ENCODE measurements at places on chromosomes 6 and 20.
A peak's percentile ranks its signal among the peaks of the same experiment; 100 is the strongest.

DNA sequence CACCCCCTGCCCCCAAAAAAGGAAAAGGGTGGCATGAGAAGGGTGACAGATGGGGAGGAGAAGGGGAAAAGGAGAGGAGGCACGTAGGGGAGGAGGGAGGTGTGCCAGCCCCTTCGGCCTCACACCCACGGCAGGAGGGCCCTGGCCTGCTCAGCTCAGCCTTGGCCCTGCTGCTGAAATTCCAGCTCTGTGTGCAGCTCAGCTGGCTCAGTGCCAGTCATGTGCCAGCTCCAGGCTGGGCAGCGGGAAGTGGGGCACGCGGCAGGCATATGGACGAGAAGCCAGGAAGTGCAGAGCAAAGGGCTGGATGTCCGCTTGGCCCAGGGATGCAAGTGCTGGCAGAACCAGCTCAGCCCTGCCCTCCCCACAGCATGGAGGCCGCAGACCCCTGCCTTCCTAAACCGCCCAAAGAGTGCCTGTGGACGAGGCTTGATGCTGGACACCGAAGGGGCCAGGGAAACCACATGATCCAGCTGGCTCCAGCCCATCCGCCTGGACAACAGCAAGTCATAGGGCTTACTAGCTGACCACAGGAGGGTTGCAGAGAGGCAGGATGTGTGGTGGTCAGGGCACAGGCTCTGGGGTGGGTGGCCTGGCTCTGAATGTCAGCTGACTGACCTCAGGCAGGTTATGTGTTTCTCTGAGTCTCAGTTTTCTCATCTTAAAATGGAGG, 60.2 kb downstream of the NOL4L start:
- no peak for DNase-seq

DNA sequence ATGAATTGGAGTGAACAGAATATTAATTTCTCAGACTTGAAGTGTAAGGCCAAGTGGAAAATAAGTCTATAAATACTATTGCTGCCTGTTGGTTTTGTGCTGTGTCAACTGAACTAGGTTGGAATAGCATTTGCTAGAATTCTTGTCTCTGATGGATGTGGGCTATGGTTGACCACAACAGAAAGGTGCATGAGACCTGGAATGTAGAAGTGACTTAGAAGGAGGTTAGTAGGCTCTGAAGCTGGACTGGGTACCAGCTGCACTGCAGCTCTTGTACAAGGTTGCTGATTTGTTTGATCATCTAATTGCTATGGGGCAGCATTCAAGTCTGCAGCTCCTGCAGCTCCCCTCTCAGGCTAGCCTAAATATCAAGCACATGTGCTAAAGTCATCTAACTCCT, 479.0 kb upstream of the NRSN1 start:
- DNase-seq: no peak

- no peak for DNase-seq
These were observed 99.2 kb downstream of the NOL4L start for GRCh38 chr20:32485770-32486478.

DNA sequence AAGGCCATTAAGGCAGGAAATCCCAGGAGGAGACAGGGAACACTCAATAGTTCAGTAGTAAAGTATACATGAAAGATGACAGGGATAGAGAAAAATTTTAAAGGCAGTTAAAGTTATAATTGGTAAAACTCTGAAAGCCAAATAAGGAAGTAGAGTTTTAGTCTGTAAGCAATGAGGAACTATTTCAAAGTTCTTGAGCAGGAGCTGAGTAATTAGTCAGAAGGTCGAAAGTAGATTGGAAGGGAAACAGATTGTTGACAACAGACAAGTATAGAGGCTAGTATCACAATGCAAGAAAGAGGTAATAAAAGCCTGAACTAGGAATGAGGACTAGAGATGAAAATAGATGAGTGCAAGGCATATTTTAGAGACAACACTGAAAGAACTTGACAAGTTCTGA, 150.3 kb downstream of the CDK19 start:
- DNase-seq: no peak

- peak; percentile 98 for DNase-seq
These were observed 9.5 kb upstream of the PAQR8 start for GRCh38 chr6:52352239-52353018.

DNA sequence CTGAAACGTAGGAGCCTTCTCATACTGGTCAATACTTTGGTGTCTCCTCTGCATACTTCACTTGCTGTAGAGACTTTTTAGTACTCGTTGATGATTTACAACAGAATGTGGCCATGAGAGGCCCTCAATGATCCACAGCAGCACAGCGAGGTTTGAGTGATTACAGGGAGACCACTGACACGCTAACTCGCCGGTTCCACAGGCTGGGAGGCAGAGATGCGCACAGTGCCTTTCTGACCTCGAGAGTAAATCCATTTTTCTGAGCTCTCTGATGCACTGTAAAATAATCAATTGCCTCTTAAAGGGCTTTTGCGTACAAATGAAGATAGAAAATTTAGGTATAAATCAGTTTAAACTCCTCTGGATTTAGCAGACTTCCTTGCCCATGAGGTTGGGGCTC, 56.2 kb upstream of the TBC1D7 start:
- DNase-seq: no peak

DNA sequence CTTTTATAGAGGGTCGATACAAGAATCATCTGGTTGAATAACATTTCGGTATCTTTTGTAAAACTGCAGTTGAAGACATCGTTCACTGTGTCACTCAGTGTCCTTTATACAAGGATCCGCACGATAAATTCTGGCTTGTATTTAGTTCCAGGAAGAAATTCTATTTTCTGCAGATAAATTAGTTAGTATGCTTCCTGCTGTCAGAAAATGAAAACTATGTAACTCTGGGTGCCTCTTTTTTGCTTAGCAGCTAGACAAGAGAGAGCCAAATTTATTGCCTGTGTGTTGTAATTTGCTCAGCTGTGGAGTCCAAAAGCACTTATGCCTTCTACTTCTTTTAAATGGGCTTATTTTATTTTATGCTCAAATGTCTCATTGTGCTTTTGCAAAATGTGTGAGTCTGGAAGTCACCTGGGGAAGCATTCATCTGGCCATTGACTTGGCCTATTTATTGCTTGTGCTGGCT, 56.5 kb upstream of the KCNK16 start:
- DNase-seq: no peak

DNA sequence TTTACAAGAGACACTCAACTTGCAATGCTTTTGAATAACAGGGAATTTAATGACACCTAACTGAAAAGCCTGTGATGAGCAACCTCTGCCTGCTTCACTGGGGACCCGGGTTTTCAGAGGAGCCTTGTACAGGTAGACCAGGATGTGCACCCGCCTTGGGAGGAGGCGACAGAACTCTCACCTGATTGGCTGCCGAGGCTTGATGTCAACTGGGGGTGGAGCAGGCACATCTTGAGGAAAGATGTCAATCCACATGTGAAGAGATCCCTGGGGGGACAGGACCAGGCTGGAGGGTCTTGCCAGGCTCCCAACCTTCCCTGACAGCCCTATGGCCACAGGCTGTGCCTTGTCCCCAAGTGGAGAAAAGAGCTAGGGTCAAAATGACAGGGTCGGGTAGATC, 19.8 kb downstream of the ERGIC3 start:
- DNase-seq: no peak

DNA sequence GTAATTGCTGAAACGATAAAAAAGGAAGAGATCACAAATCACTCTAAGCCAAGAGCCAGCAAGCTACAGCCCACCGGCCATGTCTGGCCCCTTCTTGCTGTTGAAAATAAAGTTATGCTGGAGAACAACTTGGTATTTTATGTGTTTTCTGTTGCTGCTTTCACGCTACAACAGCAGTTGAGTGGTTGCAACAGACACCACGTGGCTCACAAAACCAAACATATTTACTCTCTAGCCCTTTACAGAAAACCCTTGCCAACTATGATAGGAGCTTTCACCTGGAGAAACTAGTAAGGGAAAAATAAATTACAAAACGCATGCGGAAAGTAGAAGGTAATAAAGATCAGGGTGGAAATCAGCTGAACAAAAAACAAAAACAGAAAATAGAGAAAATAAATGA, 41.1 kb upstream of the SLCO4A1 start:
- DNase-seq: no peak

GRCh38 chr20:34604980-34605788, 46.7 kb downstream of the MAP1LC3A start:
- DNase-seq: no peak

- no peak for DNase-seq
These were observed 238.4 kb upstream of the OPRM1 start for GRCh38 chr6:153800580-153801188.

GRCh38 chr20:11585752-11586352, 331.8 kb upstream of the BTBD3 start:
- DNase-seq: no peak

GRCh38 chr6:100084316-100084990, 90.4 kb upstream of the MCHR2 start:
- no peak for DNase-seq

- DNase-seq: no peak
These were observed 33.0 kb upstream of the BTN3A2 start for GRCh38 chr6:26332074-26332387.

- no peak for DNase-seq
These were observed 20.4 kb downstream of the IL20RA start for GRCh38 chr6:137024237-137024990.

- DNase-seq: no peak
These were observed 4.1 kb downstream of the SLC23A2 start for GRCh38 chr20:4997222-4997621.

DNA sequence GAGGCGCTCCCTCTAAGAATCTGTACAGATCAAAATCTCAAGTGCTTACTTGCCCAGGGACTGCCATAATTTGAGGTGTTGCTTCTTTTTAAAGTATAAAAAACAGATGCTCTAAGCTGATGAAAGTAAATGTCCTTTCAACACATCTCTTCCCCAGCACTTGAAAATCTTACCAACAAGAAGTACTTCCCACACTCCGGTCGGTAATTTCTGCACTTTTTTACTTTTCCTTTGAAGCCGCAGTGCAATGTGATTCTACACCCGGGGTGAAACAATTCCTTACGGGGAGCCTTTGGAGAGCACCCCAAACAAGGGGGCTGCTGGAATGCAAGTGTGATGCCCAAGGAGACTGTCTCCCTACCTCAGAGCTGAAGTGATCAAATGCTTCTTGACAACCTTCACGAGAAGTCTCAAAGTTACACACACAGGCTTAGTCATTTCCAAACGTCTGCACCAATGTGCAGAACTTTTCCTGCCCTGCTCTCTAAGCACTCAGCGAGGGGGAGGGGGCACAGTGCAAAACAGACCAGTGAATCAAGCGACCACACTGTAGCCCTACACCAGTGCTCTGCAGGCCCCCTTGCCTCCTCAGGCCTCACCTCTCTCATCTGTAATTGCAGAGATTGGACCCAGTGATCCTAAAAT, 56.7 kb downstream of the ATXN1 start:
- no peak for DNase-seq

DNA sequence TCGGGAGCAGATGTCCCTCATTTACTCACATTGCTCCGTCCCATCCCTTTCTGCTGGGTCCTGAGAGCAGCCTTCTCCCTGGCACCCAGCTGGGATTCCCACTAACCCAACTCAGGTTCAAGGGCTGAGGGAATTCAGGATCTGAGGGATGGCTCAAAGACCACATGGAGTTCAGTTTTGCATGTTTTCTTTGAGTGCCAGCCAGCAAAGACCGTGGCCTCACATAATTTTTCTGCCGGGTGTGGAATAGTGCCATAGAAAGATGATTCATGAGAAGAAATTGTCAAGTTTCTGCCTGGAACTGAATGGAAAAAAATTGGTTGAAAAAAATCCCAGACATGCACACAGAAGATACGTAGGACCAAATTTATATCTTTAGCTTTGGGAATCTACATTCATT, 168.6 kb downstream of the CD83 start:
- peak; percentile 42 for DNase-seq

DNA sequence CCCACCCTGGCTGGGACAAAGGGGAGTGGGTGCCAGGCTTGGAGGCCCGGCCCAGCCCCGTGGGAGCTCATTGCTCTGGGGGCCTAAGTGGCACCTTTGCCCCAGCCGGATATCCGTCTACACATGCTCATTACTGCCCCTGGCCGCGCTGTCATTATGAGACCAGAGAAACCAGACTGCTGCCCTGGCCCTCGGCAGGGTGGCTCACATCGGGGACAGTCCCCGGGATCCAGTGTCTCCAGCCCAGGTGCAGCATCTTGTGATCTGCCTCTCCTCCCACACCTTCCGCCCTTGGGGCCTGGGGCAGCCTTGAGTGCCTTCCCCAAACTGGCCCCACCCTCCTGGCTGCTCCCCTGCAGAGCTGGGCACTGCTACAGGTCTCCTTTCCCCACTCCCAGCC, 4.9 kb downstream of the SRMS start:
- DNase-seq: no peak

DNA sequence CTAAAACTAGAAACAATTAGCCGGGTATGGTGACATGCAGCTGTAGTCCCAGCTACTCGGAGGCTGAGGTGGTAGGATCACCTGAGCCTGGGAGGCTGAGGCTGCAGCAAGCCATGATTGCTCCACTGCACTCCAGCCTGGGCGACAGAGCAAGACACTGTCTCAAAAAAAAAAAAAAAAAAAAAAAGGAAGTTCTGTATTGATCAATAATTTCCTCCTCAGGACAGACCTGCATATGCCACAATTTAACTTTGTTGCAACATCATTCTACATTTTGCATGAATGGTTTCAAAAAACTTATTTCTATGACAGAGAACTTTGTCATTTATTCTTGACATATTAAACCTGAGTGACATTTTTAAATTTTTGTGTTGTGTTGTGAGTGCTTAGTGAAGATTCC, 5.5 kb downstream of the DNAJC5 start:
- no peak for DNase-seq

GRCh38 chr20:35111141-35111888, 18.7 kb upstream of the TRPC4AP start:
- peak; percentile 87 for DNase-seq

GRCh38 chr20:17482536-17482935, 48.6 kb downstream of the BFSP1 start:
- DNase-seq: no peak

- DNase-seq: no peak
These were observed 2.1 kb downstream of the KHDRBS2 start for GRCh38 chr6:62283796-62284411.

DNA sequence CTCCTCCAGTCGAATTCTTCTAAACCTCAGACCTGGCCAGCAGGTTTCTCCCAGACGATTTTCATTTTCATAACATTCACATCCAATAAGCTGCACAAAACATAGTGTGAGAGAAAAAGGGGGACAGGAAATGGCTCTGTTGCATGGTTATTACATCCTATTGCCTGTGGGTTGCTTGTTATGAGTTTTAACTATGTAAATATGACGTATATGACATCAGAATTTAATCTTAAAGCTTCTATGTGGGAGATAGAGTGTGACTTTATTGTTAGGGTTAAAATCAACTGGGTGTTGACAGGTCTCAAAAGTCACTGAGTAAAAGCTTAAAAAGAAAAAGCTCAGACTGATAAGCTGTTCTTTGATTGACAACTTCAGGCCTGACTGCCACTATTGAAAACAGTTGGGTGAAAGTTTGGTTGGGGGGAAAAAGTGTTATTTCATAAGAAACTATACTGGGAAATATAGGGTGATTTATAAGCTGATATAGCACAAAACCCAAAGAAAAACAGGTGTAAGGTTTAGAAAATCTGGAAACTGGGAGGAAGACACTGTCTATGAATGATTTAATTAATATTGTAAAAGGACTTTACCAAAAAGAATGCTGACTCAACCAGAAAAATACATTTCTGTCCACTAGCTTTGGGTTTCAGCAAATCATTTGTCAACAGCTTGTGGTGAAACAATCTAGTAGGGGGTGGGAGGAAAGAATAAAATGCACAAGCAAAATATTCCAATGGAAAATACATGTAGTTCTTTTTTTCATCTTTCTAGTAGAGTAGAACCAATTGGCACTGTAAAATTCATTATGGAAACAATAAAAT, 134.1 kb upstream of the CEP162 start:
- no peak for DNase-seq

GRCh38 chr6:126477678-126478077, 137.8 kb downstream of the CENPW start:
- no peak for DNase-seq

Data from foreskin keratinocyte (primary cell).